ENCODE measurements at places on chromosomes 2 and 18. TPM values are rescaled to one million over a fixed set of nuclear protein-coding genes. Genes with fewer than 3 reads are reported as not detected.
A peak's percentile ranks its signal among the peaks of the same experiment; 100 is the strongest.

DNA sequence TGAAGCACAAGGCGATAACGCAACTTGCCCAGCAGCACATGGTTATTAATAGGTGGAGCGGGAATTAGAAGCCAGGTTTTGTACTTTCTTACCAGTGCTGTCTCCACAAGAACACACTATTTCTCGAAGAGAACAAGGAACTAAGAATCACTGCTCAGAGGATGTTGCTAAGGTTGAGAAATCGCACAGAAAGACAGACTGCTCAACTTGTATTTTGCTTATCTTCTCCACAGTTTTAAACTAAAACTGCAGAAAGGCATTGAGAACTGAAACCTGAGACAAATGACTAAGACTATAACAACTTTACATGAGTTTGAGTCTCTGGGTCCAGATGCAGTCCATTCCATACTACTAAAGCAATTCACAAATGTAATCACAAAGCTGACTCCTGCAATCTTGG lies 6.2 kb downstream of the PRKD3 start:
- H3K36me3 ChIP-seq, result no peaks in the 10 kb centered on the region
- peaks cover 63% of the 10 kb centered on the region for H3K4me1 ChIP-seq
- no peaks in the 10 kb centered on the region for H3K27me3 ChIP-seq
- no peak overlapping the region for H3K4me3 ChIP-seq

GRCh38 chr2:17646081-17646554 lies 105.6 kb downstream of the VSNL1 start:
- DNase-seq, result peak; percentile 91
- peaks cover 37% of the 10 kb centered on the region for H3K4me1 ChIP-seq
- no peak overlapping the region for H3K4me3 ChIP-seq

- no peaks in the 10 kb centered on the region for H3K4me1 ChIP-seq
- H3K4me3 ChIP-seq, result peak overlapping the region; percentile 73
- H3K36me3 ChIP-seq, result no peaks in the 10 kb centered on the region
Observed at GRCh38 chr18:10453261-10453805, 1.1 kb upstream of the APCDD1 start.

DNA sequence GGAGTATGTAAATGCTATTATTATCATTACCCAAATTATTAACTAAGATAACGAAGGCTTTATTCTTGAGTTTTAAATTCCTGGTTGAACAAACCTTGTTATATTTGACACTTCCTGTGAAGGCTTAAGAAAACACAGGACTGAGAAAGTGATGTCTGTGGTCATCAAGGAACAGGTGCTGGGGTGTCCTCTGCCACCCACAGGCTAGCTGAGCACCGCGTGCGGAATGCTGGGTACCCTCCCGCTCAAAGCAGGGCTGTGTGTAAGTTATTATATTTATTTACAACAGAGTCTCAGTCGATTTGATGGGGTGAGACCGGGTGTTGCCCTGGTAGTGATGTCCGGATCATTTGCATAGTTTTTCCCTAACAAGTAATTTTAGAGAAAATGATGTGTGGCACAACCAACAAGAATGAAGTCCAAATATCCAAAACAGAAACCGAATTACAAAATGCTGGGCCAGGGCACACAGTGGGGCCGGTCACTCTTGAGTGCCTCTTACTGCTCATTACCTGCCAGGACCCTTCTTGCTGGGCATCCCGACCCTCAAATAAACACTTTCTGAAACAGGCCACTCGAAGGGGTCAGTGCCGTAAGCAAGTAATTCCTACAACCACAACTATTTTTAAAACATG lies 49.2 kb downstream of the TMEM18 start:
- peak; percentile 70 for DNase-seq
- no peak overlapping the region for H3K4me3 ChIP-seq
- no peaks in the 10 kb centered on the region for H3K4me1 ChIP-seq
- H3K27ac ChIP-seq, result no peak overlapping the region
- no peaks in the 10 kb centered on the region for H3K36me3 ChIP-seq
- H3K27me3 ChIP-seq, result no peaks in the 10 kb centered on the region

DNA sequence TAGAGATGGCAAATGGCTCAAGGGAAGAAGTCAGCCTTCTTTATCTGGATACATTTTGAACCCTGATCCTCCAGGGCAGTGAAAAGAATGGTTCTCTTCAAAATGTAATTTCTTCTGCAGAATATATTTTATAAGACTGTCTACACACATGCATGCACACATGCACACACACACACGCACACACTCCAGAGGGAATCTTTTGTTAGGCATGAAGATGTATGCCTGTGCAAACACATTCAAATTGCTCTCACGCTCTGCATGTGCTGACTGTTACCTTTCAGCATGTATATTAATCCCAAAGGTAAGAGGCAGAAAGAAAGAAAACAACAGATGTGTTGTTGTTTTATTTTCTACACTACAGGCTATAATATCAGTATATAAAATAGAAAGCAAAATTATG lies 43.2 kb downstream of the SLC5A7 start:
- no peak for DNase-seq
- H3K27ac ChIP-seq, result no peak overlapping the region
- no peaks in the 10 kb centered on the region for H3K4me1 ChIP-seq
- H3K4me3 ChIP-seq, result no peak overlapping the region
- H3K27me3 ChIP-seq, result no peaks in the 10 kb centered on the region
- H3K36me3 ChIP-seq, result no peaks in the 10 kb centered on the region

- H3K4me3 ChIP-seq, result peak overlapping the region; percentile 31
- peaks cover 5% of the 10 kb centered on the region for H3K4me1 ChIP-seq
- H3K27ac ChIP-seq, result peak overlapping the region; percentile 58
- H3K36me3 ChIP-seq, result no peaks in the 10 kb centered on the region
Observed at GRCh38 chr2:229980431-229981184, 58.3 kb downstream of the FBXO36 start.

GRCh38 chr2:5373200-5373599 lies 319.0 kb upstream of the SOX11 start:
- no peaks in the 10 kb centered on the region for H3K36me3 ChIP-seq
- H3K27ac ChIP-seq, result no peak overlapping the region

DNA sequence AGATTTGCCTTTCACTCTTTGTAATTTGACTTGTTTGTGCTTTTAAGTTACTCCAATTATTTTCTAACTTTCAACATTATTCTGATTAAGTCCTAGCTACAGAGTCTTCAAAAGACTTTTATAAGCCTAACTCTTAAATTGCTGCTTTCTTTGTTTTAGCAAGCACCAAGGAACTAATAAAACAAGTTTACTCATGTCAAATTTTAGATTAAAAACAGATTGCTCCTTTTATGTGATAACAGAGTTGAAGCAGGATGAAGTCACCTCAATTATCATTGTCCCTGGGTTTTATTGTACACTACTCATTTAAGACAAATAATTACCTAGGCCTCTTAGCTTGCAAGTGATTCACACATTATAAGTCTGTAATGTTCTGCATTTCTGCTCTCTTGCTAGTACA lies 678.4 kb downstream of the ERBB4 start:
- DNase-seq, result no peak
- H3K4me3 ChIP-seq, result no peak overlapping the region
- no peak overlapping the region for H3K27ac ChIP-seq
- no peaks in the 10 kb centered on the region for H3K4me1 ChIP-seq

- no peak overlapping the region for H3K27ac ChIP-seq
- H3K36me3 ChIP-seq, result no peaks in the 10 kb centered on the region
- DNase-seq, result no peak
- H3K4me3 ChIP-seq, result no peak overlapping the region
- no peaks in the 10 kb centered on the region for H3K4me1 ChIP-seq
- H3K27me3 ChIP-seq, result no peaks in the 10 kb centered on the region
Observed at GRCh38 chr2:174124181-174124580, 124.2 kb downstream of the OLA1 start.

DNA sequence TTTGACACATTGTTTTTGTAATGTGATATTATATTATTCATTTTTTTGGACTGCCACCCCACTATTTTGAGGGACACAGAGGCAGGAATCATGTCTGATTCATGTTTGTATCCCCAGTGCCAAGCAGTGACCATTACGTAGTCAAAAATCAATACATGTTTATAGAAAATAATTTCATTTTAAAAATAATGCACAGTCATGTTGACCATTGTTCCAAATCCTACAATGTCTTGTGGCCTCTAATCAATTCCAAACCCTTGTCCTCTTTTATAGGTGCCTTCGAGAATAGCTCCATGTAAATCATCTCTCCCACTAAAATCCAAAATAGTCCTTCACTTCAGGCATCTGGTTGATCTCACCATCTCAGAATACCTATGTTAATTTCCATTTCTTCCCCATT lies 454.7 kb downstream of the LRP1B start:
- H3K36me3 ChIP-seq, result no peaks in the 10 kb centered on the region
- no peaks in the 10 kb centered on the region for H3K27me3 ChIP-seq
- no peak for DNase-seq
- no peak overlapping the region for H3K4me3 ChIP-seq
- no peaks in the 10 kb centered on the region for H3K4me1 ChIP-seq
- H3K27ac ChIP-seq, result no peak overlapping the region

DNA sequence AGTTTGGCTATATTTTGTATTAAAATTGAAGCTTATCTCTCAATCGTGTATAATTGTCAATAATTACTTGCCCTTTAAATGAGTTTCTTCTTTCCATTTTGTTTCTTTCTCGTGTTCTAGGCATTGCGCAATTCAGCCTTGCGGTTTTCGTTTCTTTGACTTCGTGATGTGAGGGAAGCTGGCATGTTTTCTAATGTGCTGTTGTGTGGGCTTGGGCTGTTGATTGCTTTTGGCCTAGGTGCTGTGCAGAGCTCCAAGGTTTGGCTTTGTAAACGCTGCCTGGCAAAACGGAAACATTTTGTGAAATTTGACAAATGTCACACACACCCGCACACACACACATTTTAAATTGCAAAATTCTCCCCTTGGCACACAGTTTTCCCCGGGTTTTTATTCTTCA lies 242.6 kb upstream of the TCF4 start:
- no peak for DNase-seq
- no peaks in the 10 kb centered on the region for H3K36me3 ChIP-seq
- no peaks in the 10 kb centered on the region for H3K27me3 ChIP-seq
- no peaks in the 10 kb centered on the region for H3K4me1 ChIP-seq

DNA sequence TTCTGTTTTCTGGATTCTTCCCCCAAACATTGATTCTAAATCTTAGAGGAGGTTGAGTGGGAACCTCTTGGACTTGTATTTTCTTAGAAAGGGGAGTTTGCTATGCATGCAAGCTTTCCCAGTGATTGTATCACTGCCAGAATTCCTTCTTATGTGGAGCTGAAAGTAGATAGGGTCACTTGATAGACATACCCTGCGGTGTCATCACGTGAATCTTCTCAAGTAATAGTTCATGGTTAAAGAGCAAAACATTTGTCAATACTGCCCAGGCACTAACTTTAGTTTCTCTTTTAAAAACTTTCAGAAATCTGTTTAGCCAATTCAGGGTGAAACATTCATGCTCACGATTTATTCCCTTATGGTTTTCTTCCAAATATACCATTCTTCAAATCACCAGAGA lies 6.4 kb downstream of the PMAIP1 start:
- no peaks in the 10 kb centered on the region for H3K4me1 ChIP-seq
- no peak overlapping the region for H3K27ac ChIP-seq
- H3K27me3 ChIP-seq, result no peaks in the 10 kb centered on the region

GRCh38 chr2:207711750-207712530 lies 500 bp downstream of the CCNYL1 start:
- H3K36me3 ChIP-seq, result no peaks in the 10 kb centered on the region
- H3K4me1 ChIP-seq, result peaks cover 31% of the 10 kb centered on the region
- peak overlapping the region; percentile 83 for H3K4me3 ChIP-seq

DNA sequence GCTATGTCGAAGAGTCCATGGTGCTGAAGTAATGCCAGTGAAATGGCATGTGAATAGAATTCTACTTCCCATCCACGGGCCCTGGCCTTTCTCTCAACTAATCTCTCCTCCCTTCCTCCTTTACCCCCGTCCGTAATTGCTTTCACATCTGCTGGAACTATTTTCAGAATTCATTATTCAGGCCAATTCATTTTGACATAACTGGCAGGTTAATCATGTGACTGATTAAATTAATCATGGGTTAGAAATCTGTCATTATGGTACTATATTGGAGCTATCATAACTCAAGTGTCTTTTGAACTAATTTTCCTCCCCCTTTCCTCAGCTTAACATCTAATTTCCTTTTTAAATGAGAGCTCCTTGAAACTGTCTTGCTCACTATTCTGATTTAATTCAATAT lies 66.9 kb downstream of the ZDBF2 start:
- H3K4me1 ChIP-seq, result no peaks in the 10 kb centered on the region
- H3K4me3 ChIP-seq, result no peak overlapping the region
- H3K36me3 ChIP-seq, result no peaks in the 10 kb centered on the region

GRCh38 chr2:21607572-21607971 lies 483.8 kb downstream of the TDRD15 start:
- H3K36me3 ChIP-seq, result no peaks in the 10 kb centered on the region
- no peak overlapping the region for H3K4me3 ChIP-seq
- H3K27me3 ChIP-seq, result no peaks in the 10 kb centered on the region
- H3K4me1 ChIP-seq, result no peaks in the 10 kb centered on the region
- no peak for DNase-seq

DNA sequence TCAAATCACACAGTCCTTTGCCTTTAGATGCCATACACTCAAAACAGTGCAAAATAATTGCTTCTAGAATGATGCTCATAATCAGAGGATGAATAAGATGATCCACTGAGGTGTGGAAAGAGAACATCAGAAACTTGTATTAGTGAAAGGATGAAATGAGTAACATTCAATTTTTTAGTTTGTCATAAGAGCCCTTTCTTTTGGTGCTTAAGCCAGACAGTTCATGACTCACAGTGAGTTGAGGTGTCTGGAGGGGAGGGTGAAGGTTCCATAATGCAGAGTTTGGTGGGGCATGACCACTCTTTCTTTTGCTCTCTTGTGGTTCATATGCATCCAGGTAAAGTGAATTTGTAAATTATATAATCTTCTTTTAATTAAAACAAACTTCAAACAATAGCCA lies 415.0 kb upstream of the CELF4 start:
- H3K27ac ChIP-seq, result no peak overlapping the region
- H3K4me1 ChIP-seq, result no peaks in the 10 kb centered on the region
- H3K27me3 ChIP-seq, result no peaks in the 10 kb centered on the region
- H3K36me3 ChIP-seq, result no peaks in the 10 kb centered on the region
- no peak overlapping the region for H3K4me3 ChIP-seq

GRCh38 chr2:138831691-138832090 lies 51.5 kb upstream of the NXPH2 start:
- no peak overlapping the region for H3K4me3 ChIP-seq
- no peak overlapping the region for H3K27ac ChIP-seq
- DNase-seq, result no peak
- H3K27me3 ChIP-seq, result no peaks in the 10 kb centered on the region
- no peaks in the 10 kb centered on the region for H3K36me3 ChIP-seq

DNA sequence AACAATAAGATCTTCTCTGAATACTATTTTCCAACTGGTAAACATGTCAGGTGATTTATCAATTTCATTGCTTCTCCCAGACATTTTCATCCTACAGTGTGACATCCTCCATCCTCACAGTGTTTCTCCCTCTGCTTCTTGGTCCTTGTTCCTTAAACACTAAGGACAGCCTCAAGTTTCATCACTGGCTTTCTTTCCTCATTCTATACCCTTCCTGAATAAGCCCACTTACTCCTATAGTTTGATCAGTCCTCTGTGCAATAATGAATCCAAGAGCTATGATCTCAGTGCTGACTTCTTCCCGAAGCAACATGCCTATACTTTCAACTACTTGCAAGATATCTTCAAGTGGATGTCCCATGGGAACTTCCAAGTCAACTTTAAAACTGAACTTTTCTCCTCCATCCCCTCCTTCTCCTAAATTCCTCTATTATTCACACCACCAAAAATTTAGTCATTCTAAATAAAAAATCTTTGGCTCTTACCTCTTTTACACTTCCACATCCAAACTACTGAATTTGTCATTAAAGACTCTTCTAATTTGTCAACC lies 87.6 kb downstream of the FAM228A start:
- H3K27me3 ChIP-seq, result no peaks in the 10 kb centered on the region
- DNase-seq, result no peak
- no peaks in the 10 kb centered on the region for H3K4me1 ChIP-seq

Gene SLC9A2
- not detected for total RNA-seq

Gene TTC32
- total RNA-seq, result 12.5 TPM

Gene ITGA6
- total RNA-seq, result 37.9 TPM

Gene PLEKHA3
- 30.0 TPM for total RNA-seq

Gene CYTIP
- total RNA-seq, result 2.6 TPM

Gene HRH4
- 0.50 TPM for total RNA-seq

Gene SERPINB4
- not detected for total RNA-seq

Gene SCYGR8
- not detected for total RNA-seq

Gene TOGARAM2
- total RNA-seq, result 0.99 TPM
